BJ (cell line): ENCODE measurements at places on chromosomes 1 and 21.
A peak's percentile ranks its signal among the peaks of the same experiment; 100 is the strongest.

DNA sequence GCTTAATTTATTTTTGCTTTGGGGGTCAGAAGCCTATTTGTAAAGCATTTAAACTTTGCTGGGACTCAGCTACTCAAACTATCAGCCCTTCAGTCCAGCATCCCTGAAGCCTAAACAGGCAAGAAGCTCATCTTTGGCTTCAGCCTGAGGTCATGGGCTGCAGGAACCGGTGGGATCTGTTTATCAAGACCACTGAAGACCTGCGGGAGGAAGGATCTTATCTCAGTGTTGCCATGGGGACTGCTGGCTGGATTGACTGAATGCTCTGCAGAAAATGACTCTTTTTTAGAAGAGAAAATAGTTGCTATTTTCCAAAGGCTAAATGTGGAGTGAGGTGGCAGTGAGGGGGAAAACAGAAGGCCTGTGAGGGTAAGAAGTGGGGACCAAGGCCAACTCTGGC is 20.6 kb upstream of the ATP1B1 start:
- DNase-seq, result no peak

DNA sequence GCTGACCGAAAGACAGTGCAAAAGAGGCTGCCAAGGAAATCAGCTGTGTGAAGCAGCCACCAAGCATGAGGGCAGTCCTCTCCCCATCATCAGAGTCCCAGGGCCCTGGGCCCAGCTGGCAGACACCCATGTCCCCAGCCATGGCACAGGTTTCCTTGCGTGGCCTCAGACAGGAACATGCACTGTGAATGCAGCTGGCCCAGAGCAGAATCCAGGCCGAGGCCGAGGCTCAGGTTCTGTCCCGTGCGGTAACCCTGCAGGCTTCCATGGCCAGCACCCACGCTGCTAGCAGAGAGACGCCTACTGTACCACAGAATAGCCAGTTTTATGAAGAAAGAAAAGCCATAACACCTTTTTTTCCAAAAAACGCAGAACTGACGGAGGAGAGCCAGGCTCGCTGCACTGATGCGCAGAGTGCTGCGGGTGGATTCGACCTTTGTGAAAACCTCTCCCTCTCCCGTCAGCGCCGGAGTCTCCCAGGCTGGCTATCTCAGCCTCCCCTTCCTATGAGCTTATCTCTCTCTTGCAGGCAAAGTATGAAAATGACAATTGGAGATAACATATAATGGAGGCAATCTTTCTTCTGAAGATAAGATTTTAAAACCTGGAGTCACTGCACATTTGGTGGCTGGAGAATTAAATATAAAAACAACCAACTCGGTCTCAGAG is 106.6 kb downstream of the NPHP4 start:
- no peak for DNase-seq

DNA sequence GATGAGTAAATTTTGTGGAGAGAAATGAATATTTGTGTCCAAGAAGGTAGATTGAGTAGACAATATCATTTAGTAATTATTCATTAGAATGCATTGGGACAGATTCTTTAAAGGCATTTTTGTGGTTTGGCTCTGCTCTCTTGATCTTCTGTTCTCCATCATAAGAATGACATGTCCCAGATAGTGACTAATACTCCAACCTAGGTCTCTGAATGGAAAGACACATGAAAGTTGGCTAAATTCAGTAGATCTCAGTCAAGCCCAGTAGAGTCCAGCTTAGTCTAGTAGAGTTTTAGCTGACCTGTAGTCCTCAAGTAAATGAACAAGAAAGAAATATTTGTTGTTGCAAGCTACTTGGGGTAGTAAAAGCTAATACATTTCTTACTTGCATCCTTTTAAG is 61.8 kb upstream of the DNAH14 start:
- no peak for DNase-seq

DNA sequence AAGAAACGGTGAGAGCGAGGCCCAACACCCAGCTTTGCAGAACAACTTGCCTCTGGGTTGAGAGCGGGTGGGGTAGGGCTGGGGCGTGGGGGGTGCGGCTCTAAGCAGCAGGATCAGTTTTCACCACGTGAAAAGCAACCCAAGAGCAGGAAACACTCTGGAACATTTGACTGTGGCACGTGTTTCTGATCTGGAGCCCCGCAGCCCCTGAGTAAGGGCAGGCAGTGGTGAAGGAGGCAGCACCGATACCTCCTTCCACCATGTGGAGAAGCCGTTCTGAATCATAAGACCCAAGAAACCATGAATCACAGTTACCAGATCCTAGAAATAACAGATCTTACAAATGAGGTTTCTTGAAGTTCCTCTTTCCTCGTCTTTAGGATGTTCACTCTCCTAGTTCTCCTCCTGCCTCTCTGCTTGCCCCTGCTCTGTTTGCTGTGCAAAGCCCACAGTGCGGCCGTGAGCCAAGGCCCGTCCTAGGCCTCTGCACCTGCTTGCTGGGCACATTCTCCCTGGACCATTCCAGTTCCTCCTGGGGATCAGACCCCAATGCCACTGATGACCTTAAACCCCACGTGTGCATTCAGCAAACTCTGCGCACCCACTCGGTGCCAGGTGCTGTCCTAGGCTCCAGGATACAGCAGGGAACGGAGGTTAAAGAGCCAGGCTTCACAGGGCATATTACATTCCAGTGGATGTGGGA is 31.9 kb downstream of the SLC1A7 start:
- peak; percentile 78 for DNase-seq

- DNase-seq, result no peak
Measured at GRCh38 chr1:243946253-243946652, 96.2 kb upstream of the AKT3 start.

- DNase-seq, result no peak
Measured at GRCh38 chr21:38178653-38179470, 77.9 kb upstream of the KCNJ15 start.

- no peak for DNase-seq
Measured at GRCh38 chr1:93598396-93598795, 83.2 kb downstream of the BCAR3 start.

DNA sequence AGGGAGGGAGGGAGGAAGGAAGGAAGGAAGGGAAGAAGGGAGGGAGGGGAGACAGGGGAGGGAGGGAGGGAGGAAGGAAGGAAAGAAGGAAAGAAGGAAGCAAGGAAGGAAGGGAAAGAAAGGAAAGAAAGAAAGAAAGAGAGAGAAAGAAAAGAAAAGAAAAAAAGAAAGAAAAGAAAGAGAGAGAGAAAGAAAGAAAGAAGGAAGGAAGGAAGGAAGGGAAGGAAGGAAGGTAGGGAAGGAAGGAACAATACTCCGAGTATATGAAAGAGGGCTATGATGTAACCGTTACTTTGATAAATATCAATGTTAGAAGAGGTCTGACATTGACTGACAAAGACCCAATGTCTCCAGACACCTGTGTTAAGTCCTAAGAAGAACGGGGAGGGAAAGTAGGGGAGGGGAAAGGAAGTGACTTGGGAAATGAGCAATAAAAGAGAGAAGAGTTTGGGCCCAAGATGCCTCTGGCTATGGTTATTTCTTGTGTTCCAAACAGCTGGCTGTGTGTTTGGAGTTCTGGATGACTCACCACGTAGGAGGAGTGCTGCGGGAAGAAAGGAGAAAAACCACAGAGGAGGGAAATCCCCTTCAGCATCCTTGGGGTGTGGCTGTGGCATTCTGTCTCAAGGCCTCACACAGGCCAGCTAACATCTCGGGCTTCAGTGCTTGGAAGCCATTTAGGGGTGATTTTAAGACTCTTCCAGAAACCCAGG is 37.0 kb upstream of the RXRG start:
- DNase-seq, result peak; percentile 62
